ENCODE measurements at places on chromosomes 5 and 9.

GRCh38 chr9:97924386-97924785 lies 2.1 kb upstream of the TRMO start:
- DNase-seq = no peak

DNA sequence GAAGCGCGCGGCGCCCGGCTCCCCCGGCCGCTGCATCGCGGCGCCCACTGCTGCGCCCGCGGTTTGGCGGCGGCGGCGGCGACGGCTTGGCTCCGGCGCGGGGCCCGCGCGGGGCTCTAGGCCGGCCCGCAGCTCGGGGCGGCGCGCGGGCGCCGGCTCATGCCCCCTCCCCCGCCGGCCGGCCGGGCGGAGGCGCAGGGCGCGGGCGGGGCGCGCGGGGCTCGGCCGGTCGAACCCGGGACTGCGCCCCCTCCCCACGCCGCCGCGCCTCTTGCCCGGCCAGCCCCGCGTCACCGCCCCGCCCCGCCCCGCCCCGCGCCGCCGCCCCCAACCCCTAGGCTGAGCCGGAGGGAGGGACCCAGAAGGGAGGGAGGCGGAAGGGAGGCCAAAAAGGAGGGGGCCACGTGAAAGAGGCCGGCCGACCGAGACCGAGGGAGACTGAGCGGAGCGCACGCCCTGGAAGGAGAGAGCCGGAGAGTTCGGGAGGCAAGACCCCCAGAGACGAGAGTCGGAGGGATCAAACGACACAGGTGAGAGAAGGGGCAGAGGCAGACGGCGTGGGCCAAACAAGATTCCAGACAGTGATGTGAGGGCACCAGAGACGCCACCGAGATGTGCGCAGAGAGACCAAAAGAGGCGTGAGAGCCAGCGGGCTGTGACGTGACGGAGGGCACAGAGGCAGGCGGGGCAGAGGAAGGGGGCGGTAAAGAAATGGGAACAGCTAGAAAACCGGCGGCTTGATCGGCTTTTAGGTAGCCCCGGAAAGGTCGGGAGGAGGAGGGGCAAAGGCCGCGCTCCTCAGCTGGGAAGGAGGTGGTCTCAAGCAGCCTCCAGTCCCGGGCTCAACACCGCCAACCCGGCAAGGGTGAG lies at the start of gene BARX1:
Gene BARX1 (minus strand): TSS at position 245 of the 870 bp plus-strand sequence. CDS start 209 bp downstream, at position 36.
- peak; percentile 53 for DNase-seq

DNA sequence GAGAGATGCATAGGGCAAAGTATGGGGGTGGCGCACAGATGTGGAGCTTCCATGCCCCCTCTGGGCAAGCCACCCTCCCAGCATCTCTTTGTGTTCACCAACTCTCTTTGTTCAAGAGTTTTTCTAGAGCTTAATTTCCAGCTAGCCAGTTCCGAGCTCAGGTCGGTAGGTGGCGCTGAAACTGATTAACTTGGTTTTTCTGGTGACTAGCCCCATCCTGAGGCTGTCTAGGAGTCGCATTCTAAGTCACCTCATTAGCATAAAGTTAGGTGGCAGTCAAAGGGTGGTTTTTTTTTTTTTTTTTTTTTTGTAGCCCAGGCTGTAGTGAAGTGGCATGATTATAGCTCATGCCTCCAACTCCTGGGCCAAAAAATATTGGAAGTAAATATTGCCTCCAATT lies 476.4 kb downstream of the KDM4C start:
- DNase-seq = peak; percentile 14

GRCh38 chr5:94024101-94024500 lies 282.7 kb upstream of the POU5F2 start:
- DNase-seq = no peak
